ENCODE measurements at places on chromosomes 1 and 21.

DNA sequence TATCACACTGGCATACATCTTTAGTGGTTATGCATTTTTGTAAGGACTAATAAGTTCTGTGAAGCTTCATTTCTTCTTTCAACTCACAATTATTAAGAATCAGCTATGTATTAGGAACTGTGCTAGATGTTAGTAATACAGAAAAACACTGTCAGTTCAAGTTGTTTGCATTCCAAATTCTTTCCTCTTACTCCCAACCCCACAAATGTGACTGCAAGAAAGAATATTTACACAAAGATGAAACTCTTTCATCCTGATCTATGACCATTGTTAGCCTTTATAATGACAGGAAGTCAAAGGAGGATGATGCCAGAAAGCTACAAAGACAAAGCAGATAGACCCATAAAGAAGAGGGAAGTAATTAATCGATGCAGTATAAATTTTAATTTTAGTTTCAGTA is 21.0 kb upstream of the GADD45A start:
- no peak for DNase-seq

- no peak for DNase-seq
These were observed 22.0 kb upstream of the BLACAT1 start for GRCh38 chr1:205477759-205478247.

GRCh38 chr1:218281285-218281684 is 3.8 kb upstream of the RRP15 start:
- no peak for DNase-seq

GRCh38 chr1:6359216-6360116 is 34.1 kb downstream of the ACOT7 start:
- DNase-seq, result no peak

GRCh38 chr1:16076865-16077238 is 3.4 kb upstream of the FAM131C start:
- no peak for DNase-seq

DNA sequence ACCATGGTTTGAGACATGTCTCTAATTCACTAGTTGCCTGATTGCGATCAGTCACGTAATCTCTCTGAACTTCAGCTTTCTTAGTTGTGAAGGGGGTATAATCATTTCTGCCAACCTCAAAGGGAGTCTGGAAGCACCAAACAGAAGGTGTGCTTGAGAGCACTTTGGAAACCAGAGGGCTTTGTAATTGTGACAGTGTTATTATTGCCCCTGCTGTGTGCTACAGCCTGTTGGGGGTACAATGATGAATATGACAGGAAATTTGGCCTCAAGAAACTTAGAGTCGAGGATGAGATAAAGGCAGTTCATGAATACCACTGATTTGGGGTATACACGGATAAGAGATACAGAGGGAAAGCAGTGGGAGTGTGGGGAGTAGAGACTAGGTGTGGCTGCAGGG is 150.2 kb upstream of the CD34 start:
- no peak for DNase-seq

DNA sequence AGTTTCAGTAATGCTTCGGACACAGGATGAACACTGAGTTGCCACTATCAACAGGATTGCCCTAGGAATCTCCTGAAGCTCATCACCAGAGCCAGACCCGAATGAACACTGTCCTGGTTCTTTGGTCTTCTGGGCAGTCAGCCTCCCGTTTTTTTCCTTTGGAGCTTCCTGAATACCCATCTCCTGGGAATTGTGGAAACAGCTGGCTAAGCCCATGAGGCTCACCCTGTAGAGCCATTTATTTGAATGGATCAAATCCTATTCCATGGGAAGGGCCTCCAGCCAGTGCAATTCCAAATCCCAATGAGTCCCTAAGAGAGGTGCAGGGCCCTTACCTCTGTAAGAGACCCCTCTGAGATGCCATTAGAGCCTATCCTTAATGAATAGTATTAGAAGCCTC is 5.9 kb downstream of the RCSD1 start:
- DNase-seq, result no peak

DNA sequence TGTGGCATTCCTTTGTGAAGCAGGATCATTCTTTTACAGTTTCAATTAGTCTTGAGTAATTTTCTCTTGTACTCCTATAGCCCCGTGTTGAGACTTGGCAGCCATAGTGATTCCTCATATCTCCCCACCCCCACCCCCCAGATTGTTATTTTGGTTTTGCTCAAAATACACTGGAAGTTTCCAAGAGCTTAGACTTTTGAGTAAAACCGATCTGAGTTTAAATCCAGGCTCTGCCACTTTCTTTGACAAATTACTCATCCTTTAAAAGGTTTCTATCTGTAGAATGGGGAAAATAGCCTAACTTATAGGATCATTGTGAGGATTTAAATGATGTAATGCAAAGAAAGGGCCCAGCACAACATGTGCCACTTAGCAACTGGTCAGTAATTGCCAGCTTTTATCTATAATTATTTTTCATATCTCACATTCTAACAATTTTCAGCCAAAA is 53.1 kb upstream of the RC3H1 start:
- DNase-seq, result no peak

DNA sequence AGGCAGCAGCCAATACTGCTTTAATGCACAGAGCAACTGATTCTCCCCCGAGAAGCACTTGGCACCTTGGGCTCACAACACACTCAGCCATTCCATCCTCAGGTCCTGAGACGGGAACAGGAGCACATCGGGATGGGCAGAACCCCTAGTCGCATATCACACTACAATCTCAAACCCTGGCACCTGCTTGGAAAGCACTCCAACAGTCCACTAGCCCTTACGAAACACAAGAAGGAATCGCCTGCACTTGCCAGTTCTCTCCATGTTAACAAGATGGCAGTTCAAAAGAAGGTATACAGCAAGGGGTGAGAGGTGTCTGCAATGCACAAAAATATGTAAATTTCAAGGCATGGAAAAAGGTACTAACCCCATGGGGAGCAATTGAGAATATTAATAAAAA is 21.4 kb downstream of the JAK1 start:
- no peak for DNase-seq

- no peak for DNase-seq
These were observed 2.4 kb upstream of the CEP350 start for GRCh38 chr1:179952186-179952585.

GRCh38 chr1:92483610-92484471 is 2.9 kb downstream of the GFI1 start:
- DNase-seq, result peak; percentile 18

DNA sequence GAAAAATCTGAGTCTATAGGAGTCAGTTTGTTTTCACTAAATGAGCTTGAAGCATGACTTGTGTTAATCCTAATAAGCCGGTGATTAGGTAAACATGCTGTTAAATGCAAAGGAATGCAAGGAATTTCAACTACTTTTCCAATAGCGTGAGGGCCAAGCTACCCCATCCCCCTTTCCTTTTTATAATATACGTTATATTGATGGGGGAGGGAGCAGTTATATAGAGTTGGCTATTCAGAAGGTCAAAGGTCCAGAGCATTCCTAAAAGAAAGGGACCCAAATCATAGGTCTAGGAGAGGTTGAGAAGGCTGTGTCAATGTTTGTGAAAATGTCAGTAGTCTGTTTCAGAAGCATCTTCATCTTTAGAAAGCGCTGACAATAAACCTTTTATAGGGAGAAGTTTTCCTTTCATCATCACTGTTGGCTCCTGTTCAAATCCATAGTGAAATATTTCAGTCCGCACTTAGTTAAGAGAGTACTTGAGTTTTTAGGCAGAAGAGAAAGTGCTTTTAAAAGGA is 3.8 kb downstream of the CCN1 start:
- DNase-seq, result no peak

- DNase-seq, result no peak
These were observed 745.5 kb downstream of the LRRIQ3 start for GRCh38 chr1:73452522-73452921.

DNA sequence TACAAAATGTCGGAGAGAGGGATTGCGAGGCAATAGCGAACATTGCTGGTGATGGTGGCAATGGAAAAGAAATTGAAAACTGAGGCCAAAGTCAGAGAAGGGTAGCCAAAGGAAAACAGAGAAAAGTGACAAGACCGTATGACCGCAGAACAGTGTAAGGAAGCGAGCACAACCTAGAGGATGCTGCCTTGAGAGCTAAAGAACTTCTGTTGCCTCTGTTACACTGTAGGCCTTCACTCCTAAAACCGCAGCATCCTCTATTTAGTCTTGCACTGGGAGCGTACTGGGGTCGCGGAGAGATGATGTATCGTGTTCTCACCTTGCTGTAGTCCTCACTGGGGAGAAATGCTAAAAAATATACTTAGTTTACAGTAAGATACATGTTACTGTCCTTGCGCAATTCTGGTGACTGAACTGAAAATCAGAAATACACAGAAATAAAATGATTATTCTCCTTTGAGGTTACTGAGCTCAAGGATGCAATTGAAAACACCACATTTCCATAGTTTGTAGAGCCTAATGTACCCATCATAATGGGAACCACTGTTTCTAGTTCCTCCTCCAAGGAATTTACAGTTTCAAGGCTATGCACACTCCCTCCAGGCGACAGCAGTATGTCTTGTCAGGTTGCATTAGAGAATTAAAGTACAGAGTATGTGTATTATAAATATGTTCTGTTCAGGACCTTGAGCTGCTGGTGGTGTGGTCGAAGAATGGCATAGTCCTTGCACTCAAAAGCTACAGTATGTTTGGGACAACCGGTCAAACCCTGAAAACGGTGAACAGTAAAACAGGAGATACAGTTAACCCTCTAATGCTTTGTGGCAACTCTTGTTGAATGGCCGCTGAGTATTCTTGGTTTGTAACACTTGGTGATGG is 1.3 kb downstream of the NEK7 start:
- no peak for DNase-seq

GRCh38 chr1:206050655-206051235 is 2.2 kb upstream of the RHEX start:
- DNase-seq, result peak; percentile 9

- DNase-seq, result no peak
These were observed 33.7 kb downstream of the PRDM2 start for GRCh38 chr1:13733711-13734110.

DNA sequence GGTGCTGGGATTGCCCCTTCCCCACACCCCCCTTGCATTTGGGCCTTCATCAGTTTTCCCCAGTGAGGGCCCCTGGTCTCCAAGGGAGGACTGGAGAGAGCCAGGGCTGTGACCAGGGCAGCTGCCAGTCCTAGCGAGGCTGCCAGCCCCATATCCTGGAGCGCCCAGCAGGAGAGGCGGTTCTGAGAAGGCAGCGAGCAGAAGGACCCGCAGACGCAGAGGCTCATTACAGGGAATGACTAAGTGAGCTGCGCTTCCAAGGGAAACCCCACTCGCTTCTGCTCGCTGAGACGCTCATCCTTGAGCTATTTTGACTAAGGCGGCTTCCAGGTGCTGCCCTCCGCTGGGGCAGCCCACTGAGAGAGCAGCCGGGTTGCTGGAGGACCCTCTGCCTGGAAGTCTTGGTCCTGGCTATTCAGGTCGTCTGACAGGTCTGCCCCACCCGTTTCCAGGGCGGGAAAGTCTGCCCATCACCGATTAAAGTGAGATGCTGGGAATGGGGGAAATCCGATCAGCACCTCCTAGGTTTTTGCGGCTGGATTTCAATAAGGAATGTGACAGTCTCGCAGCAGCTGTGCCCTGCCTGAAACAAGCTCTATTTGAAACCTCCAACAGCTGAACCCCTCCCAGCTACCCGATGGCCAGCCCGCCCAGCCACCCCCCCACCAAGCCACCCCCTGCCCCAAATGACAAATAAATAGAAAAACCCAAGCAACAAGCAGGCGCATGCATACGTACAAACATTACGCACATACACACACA is 2.8 kb downstream of the KCNN3 start:
- DNase-seq, result no peak

DNA sequence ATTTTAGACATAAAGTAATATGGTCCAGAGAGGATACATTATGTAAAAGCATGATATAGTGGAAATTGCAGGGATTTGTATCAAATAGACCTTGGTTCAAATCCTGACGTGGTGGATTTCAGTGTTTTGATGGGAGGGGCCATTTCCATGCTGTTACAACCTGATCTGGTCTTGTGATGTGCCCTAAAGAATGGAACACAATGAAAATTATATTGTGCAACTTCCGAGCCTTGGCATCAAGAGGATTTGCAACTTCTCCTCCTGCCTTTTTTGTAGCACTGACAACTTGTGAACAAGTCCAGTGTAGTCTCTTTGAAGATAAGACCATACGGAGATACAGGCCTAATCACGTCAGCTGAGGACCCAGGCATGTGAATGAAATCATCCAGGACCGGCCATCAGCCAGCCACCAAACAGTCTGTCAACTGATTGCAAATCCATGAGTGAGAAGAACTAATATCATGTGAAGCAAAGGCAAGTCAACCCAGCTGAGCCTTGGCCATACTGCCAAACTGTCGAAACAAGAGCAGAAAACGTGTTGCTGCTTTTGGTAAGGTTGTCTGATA is 412.1 kb downstream of the DPYD start:
- DNase-seq, result no peak

GRCh38 chr1:243686159-243686558 is 163.9 kb downstream of the AKT3 start:
- DNase-seq, result no peak

DNA sequence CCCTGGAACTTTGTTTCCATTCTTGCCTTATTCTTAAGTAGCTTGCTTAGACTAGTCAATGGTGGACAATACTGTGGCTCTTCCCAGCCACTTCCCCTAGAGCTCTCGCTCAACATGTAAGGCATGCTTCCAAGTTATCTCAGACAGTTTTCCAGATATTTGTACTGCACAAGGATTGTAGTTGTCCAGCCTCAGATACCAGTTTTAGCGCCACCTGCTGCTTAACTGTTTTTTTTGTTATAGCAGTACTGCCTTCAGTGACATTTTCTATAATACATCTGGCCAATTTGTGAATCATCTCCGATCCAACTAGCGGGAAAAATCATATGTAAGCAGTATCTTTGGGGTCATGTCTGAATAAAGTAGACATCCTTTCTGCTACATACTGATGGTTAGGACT is 346.7 kb upstream of the ADGRL4 start:
- no peak for DNase-seq

DNA sequence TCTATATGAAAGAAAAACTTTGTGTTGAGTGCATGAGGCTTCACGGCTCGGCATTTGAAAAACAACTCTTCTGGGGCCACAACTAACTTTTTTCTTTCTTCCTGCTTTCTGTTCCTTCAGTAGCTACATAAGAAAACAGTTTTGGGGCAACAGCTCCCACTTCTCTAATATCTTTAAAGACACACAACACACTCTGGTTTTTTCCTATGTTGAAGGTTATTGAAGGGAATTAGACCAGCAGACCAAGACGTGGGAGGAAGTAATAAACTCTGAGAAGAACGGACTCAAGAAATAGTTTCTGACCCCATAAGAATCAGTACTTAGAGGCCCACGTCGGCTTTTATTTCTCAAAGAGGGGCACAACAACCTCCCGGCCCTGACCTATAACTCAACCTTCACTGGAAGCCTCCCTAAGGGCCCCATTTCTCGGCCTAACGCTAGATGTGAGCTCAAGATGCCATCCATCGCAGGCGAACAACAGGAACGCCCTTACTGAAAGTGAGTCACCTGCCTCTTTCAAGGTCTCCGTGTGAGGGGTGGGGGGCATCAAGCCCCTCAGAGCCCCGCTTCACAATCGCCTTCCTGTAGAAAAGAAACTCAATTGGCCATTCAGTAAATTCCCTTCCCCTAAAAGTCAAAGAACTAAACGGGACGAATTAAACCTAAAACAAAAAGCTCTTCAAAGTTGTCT is 844 bp downstream of the ZMYM6 start:
- DNase-seq, result no peak

GRCh38 chr1:183218027-183218618 is 32.1 kb downstream of the LAMC2 start:
- DNase-seq, result no peak

- DNase-seq, result no peak
These were observed 128.2 kb downstream of the DMRTB1 start for GRCh38 chr1:53587252-53587988.

All from T follicular helper cell (primary cell).